GM23248 (cell line): ENCODE measurements at places on chromosomes 7 and 10. TPM values are rescaled to one million over a fixed set of nuclear protein-coding genes. Genes with fewer than 3 reads are reported as not detected.
A peak's percentile ranks its signal among the peaks of the same experiment; 100 is the strongest.

DNA sequence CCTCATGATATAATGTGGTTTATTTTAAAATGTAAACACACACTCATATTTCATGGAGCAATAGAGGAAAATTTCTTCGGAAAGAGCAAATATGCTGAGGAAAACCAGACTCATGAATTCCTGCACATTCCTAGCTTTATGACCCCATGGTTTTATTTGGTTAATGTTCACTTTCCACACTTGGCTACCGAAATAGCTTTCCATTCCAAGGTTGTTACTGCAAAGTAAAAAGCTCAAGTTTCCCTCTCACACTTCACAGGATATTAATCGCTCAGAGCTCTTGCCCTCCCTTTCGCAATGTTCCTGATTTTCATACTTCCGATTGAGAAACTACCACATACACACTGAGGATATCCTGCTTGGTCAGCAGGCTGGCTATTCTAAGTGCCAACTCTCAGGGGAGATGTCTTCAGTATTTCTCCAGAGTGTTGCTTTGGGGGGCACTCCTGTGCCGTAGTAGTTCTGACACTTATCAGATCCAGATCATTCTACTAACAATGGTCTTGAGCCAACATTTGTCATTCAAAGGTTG, 77.5 kb upstream of the STEAP1B start:
- peak; percentile 96 for DNase-seq

DNA sequence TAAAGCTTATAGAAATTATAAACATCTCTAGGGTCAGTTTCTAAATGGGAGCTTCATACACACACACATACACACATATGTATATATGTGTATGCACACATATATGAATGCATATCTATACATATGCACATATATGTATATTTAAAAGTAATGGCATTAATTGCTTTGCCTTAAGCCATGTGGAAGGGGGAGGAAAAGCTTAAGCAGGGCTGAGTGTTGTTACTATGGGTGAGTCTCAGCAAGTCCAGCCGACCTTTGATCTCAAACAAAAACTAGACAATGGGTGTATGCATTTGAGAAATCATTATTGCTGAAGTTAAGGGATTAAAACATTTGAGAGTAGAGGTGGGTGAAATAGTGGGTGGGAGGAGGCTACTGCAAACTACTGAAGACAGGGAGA, 546.7 kb downstream of the MAGI2 start:
- DNase-seq, result no peak

The SH2B2 gene
- total RNA-seq, result 0.86 and 7.1 TPM in 2 replicates

- no peak for DNase-seq
These were observed 406 bp downstream of the SYNPO2L start for GRCh38 chr10:73655257-73655989.

The HHEX gene
- 0.13 and 0.54 TPM in 2 replicates for total RNA-seq

DNA sequence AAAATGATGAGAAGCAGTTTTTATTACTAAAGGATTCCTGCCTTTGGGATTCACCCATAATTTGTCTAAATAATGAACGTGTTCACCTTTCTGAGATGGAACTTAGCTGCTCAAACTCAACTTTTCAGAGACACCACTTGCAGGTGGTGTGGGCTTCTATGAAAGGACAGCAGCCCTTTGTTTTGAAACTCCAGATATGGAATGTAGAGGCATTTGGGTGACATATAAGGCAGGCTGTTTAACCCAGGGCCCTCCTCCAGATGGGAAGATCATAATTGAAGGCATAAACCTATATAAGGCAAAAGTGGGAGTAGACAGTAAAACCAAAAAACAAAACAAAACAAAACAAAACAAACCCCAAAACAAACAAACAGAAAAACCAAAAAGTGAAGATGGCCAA, 11.9 kb upstream of the HUS1 start:
- DNase-seq, result no peak

GRCh38 chr10:73413108-73413527, 740 bp downstream of the ANXA7 start:
- peak; percentile 77 for DNase-seq

- no peak for DNase-seq
These were observed 93.7 kb downstream of the PRR15 start for GRCh38 chr7:29657288-29657687.

DNA sequence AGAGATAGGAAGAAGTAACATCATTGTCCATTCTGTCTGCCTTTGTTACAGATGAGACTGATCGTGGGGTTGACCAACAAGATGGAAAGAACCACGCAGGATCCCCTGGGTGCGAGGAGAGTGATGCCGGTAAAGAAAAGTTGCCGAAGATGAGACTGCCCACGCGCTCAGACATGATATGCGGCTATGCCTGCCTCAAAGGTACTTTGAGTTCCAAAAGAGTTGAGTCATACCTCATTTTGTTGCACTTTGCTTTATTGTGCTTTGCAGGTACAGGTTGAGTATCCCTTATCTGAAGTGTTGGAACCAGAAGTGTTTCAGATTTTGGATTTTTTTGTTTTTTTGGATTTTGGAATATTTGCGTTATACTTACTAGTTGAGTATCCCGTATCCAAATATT, 12.2 kb upstream of the CLCN1 start:
- DNase-seq, result no peak

The ERVW-1 gene
- total RNA-seq, result not detected in 2 replicates

GRCh38 chr7:113373863-113374262, 255.5 kb upstream of the SMIM30 start:
- no peak for DNase-seq

The THNSL1 gene
- 2.7 and 3.0 TPM in 2 replicates for total RNA-seq

- DNase-seq, result peak; percentile 49
These were observed 20.6 kb downstream of the UBTD1 start for GRCh38 chr10:97519342-97519741.
